ENCODE measurements at places on chromosomes 4 and X. TPM values are rescaled to one million over a fixed set of nuclear protein-coding genes. Genes with fewer than 3 reads are reported as not detected.

GRCh38 chr4:10380735-10381134, 76.5 kb downstream of the ZNF518B start:
- no peaks in the 10 kb centered on the region for H3K36me3 ChIP-seq
- H3K4me1 ChIP-seq: no peaks in the 10 kb centered on the region
- H3K4me3 ChIP-seq: no peak overlapping the region
- DNase-seq: no peak
- H3K27me3 ChIP-seq: no peaks in the 10 kb centered on the region

The CCDC158 gene
- not detected for polyA plus RNA-seq

DNA sequence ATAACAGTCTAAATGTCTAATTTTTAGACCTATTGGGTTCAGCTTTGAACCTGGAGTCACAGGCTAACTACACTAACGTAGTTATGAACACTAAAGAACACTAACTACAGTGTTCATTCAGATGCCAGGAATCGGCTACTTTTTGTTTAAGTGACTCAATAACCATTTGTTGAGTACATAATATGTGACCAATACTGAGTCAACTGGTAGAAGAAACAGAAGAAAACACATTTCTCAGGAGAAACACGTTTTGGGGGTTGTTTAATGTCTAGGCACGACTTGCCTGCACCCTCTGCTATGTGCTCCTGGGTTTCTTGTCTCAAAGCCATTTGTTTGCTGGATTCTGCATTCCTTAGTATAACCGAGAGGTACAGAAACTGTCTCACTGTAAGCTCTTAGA, 18.6 kb upstream of the CLNK start:
- no peaks in the 10 kb centered on the region for H3K27me3 ChIP-seq
- DNase-seq: no peak
- no peaks in the 10 kb centered on the region for H3K36me3 ChIP-seq

GRCh38 chrX:15221321-15221720, 48.6 kb downstream of the ASB9 start:
- no peaks in the 10 kb centered on the region for H3K4me1 ChIP-seq
- no peak overlapping the region for H3K27ac ChIP-seq
- H3K4me3 ChIP-seq: no peak overlapping the region
- no peak for DNase-seq
- no peaks in the 10 kb centered on the region for H3K27me3 ChIP-seq
- H3K36me3 ChIP-seq: no peaks in the 10 kb centered on the region

All from SK-N-SH (cell line).